Stimulated activated CD4-positive, alpha-beta T cell treated with anti-CD3 and anti-CD28 coated beads, TNF-alpha, amount 100 ng/mL, for 24 hours (primary cell): ENCODE measurements at places on chromosomes 1 and 21.

DNA sequence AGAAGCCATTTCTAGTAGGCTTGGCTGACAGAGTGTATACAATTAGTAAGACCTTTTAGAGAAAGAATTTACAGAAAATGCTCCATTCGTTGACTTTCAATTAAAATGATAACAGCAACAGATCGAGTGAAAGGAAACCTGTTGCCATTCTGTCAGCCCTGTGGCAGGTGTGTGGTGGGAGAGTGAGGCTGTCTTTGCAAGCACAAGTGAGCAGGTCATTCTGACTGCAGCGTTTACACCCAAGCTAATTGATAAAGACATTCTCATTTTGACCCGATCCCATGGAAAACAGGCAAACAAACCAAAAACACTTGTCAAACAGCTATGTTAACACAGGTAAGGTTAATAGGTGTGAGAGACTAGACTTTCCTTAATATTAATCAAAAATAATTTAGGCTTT lies 257.3 kb downstream of the PTBP2 start:
- no peak for DNase-seq

DNA sequence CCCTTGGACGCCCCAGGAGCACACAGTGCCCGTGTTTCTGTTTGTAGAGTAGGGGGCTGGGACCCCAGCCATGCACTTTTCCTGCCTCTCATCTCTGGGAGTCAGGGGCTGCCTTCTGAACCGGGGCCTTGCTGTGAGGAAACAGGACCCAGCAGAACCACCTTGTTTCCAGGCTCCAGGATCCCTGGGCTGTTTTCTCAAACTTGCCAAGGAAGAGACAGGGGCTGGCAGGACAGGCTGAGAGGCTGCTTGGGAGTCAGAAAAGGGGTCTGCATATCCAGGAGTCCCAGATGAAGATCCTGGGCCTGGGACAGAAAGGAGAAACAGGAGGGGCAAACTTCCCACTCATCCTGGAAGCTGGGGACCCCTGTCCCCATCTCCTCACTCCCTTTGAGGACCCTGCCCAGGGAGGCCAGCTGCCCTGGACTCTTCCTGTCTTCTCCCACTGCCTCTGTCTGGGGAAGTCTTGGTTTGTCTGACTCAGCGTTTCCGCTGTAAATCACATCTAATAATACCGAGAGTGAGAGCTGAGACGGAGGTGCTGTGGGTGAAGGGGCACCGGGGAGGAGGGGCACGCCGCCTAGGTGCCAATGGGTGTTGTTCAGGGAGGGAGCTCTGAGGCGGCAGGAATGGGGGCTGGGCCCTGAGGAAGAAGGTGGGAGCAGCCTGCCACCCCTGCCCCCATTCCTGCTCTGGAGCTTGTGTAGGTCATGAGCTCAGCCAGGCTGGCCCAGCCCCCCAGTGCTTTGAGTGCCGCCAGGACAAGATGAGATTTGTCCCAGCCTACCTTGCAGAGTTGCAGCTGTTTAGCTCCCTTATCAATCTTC lies 16.7 kb downstream of the POU3F1 start:
- DNase-seq: peak; percentile 66

GRCh38 chr1:92485381-92486250 lies 1.1 kb downstream of the GFI1 start:
- DNase-seq: peak; percentile 89

- DNase-seq: no peak
Measured at GRCh38 chr1:113226148-113226547, 153.2 kb downstream of the LRIG2 start.

- no peak for DNase-seq
Measured at GRCh38 chr1:157119448-157119847, 18.7 kb downstream of the ETV3 start.

- no peak for DNase-seq
Measured at GRCh38 chr1:35563166-35563565, 5.6 kb downstream of the NCDN start.
